NCI-H1092 (cell line): ENCODE measurements at places on chromosomes 1 and 21.

GRCh38 chr1:232130815-232131480 lies 499.0 kb downstream of the SIPA1L2 start:
- no peak for DNase-seq

DNA sequence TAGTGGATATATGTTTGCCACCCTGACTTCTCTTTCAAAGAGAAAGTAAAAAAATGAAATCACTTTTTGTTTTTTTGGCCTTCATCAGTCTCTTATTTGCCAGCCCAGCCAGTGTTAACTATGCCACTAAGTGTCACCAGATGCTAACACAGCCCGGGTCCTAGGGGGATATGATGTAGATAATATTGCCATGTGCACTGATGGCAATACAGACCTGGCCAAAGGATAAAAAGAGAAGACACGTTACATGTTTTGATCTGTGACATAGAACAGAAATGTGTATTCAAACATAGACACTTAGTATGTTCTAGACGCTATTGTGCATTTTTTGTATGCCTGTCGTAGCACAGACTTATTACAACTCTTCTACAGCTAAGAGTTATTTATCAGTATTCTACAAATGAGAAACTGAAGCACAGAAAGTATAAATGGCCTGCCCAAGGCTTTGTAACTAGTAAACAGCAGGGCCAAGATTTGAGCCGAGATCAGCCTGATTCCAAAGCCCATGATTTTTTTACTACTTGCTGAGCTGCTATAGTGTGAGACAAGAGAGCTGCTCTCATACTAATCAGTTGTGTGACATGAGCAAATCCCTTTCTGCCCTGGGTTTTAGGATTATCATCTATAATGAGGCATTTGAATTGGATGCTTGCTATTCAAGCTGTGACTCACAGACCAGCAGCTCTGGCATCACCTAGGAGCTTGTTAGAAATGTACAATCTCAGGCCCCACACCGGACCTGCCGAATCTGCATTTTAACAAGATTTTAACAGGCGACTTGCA lies 6.3 kb downstream of the LRRC53 start:
- peak; percentile 7 for DNase-seq

DNA sequence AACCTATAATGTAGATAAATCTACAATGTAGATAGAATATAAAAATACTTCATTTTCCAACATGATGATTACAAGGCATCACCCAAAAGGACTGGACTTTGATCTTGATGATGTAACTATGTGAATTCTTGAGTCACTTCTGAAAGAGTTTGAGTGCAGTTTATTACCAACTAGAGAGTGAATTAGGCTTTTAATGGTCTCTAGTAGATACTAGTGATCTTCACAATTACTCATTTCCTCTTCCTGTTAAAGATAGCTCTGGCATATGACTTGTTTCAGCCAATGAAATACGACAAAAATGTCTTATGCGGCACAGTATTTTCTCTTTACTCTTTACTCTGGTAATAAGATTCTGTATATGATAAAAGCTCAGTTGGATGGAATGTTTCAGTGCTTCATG lies 1588.1 kb upstream of the B3GALT2 start:
- DNase-seq = no peak

- DNase-seq = no peak
Observed at GRCh38 chr1:201119206-201120197, 7.3 kb upstream of the CACNA1S start.

DNA sequence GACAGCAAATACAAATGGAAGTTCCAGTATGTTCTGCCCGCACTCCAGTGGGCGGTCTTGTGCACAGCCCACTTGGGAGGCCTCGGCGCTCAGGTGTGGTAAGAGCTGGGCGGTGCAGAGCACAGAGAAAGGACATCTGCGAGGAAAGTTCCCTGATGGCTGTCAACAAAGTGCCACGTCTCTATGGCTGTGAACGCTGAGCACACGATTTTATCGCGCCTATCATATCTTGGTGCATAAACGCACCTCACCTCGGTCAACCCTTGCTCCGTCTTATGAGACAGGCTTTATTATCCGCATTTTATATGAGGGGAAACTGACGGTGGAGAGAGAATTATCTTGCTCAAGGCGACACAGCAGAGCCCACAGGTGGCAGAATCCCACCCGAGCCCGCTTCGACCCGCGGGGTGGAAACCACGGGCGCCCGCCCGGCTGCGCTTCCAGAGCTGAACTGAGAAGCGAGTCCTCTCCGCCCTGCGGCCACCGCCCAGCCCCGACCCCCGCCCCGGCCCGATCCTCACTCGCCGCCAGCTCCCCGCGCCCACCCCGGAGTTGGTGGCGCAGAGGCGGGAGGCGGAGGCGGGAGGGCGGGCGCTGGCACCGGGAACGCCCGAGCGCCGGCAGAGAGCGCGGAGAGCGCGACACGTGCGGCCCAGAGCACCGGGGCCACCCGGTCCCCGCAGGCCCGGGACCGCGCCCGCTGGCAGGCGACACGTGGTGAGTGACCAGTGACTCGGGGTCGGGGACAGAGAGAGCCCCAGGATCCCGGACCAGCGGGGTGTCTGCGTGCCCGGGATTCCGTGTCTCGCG lies at the start of gene IL12RB2:
Gene IL12RB2 (plus strand): TSS at position 623 of the 810 bp plus-strand sequence. CDS start 12,496 bp downstream, outside the sequence.
- no peak for DNase-seq

DNA sequence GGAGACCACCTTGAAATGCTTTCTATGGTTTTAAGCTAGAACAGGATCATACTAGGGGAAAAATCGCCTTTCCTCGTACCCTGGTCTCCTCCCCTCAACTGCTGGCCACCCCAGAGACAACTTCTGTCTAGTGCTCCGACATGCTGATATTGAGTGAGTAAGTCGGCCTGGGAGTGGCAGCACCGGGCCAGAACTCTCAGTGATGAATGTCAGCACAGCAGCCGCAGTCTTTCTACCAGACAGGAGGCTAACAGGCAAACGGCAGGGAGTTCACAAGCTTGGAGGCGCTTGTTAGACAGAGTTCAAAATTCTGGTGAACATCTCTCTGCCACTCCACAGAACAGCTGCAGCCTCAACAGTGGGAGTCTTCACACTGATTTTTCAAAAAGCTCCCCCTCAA lies 716.9 kb downstream of the ADGRL2 start:
- DNase-seq = no peak

DNA sequence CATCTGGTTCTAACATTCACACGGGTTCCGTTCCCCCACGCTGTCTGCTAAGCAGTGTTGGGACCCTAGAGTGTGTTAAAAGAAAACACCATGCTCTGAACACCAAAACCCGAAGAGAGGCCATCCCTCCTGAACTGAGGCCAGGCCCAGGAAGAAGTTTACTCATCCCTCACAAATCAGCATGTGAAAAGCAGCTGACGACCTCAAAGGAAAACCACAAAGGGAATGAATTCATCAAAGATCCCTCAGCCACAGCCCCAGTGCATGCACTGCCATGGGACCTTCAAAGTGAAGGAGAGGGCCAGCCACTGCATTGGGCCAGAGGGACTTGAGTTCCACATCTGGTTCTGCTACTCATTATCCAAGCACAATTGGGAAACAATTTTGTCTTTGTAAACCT lies 7.0 kb upstream of the PSEN2 start:
- DNase-seq = no peak

DNA sequence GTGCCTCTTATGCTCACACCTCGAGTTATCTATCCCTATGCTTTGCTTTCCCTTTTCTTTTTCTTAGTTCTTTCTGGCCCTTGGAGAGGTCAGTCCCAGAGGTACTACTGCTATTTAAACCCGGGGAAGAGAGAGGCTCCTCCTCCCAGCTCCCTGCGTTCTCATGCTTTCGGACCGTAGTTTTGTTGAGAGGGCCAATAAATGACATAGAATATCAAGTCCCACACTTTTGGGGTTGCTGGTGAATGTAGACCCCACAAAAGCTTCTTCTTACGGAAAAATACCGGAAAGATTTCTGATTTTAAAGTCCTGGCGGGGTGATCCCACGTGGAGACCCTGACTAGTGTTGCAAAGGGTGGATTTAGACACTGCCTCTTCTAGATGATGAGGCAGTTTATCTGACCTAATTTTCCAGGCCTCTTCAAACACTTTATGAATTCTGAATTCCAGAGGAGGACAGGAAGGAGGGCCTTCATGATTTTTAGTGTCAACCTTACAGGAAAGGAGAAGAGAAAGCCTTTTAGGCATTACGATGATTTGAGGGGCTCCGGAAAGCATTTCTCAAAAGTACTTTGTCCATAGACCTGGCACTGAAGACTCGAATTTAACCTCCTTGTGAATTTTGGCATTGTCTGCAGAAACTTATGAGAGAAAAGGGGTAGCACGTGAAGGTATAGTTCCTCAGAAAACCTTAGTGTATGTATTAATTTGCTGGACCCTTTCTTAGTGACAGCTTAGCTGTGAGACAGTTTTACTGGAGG lies 694 bp downstream of the TMEM167B start:
- DNase-seq = no peak

- no peak for DNase-seq
Observed at GRCh38 chr21:41180752-41181151, 12.8 kb downstream of the BACE2 start.
